ENCODE measurements at places on chromosomes 12 and 14. TPM values are rescaled to one million over a fixed set of nuclear protein-coding genes. Genes with fewer than 3 reads are reported as not detected.

SERPINA3 gene
- total RNA-seq: 0.15 TPM

TPH2 gene
- not detected for total RNA-seq

GLRX5 gene
- total RNA-seq: 24.5 TPM

RNASE1 gene
- not detected for total RNA-seq

CLEC2A gene
- not detected for total RNA-seq

RNASE3 gene
- not detected for total RNA-seq

AQP6 gene
- total RNA-seq: not detected

FGF6 gene
- not detected for total RNA-seq

B4GALNT1 gene
- total RNA-seq: 1.3 TPM

AICDA gene
- total RNA-seq: not detected

ARHGDIB gene
- 4.7 TPM for total RNA-seq

FZD10 gene
- not detected for total RNA-seq

FAM222A gene
- total RNA-seq: 0.15 TPM

LRRC10 gene
- not detected for total RNA-seq

Measured in smooth muscle cell of trachea (primary cell).